ENCODE measurements at places on chromosomes 11 and 22. TPM values are rescaled to one million over a fixed set of nuclear protein-coding genes. Genes with fewer than 3 reads are reported as not detected.

- DNase-seq, result no peak
These were observed 56.2 kb downstream of the SBF1 start for GRCh38 chr22:50418624-50419023.

- no peak for DNase-seq
These were observed 33.6 kb downstream of the PPME1 start for GRCh38 chr11:74204701-74205100.

- no peak for DNase-seq
These were observed 11.9 kb upstream of the PRRG4 start for GRCh38 chr11:32817852-32818183.

DNA sequence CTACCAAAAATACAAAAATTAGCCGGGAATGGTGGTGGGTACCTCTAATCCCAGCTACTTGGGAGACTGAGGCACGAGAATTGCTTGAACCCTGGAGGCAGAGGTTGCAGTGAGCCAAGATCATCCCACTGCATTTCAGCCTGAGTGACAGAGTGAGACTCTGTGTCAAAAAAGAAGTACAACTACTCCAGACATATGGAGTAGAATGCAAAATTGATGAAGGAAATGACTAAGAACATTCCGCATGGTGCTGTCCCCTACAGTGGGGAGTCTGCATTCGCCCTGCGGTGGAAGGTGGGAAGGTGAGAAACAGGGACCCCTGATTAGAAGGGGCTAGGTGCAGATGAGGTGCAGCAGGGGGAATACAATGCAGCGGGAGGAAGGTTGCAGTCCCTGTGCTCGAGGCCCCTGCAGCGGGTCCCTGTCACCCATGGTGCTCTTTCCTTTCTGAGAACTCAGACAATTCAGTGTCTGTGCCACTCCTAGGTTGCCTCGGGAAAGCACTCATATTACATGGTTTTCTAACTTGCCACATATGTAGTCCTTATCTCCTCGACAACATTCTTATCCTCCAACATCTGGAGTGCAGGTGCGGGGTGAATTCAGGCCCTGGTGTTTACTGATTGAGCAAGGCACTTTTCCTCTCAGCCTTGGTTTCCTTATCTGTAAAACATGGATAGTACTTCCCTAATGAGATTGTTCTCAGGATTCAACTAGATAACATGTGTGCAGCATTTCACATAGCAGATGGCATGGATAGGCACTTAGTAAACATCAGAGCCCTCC is 5.2 kb downstream of the POLD4 start:
- DNase-seq, result no peak

GRCh38 chr11:98056945-98057344 is 963.8 kb upstream of the CNTN5 start:
- DNase-seq, result no peak

The CBX7 gene
- 15.7 TPM for total RNA-seq

The C11orf42 gene
- total RNA-seq, result not detected

DNA sequence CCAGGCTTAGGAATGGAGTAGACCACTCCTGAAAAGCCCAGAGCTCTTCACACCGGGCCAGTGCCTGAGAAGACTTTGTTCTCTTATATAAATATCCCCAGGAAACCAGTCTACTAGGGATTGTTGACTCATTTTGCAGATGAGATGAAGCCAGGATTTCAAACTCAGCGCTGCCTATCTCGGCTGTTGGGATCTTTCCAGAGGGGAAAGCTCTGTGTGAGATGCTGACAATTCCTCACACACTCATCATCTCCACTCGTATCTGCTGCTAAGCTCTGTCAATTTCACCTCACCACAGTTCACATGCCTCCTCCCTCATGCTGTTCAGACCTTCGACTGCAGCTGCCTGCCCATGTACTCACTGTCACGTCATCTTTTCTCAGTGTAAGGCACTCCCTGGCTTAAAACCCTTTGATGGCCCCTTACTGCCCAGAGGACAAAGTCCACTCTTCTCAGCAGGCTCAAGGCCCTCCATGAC is 12.5 kb downstream of the USH1C start:
- no peak for DNase-seq

Measured in left lobe of liver (tissue), 2 donors.